Glomerular endothelial cell (primary cell): ENCODE measurements at places on chromosomes 16 and 17.

DNA sequence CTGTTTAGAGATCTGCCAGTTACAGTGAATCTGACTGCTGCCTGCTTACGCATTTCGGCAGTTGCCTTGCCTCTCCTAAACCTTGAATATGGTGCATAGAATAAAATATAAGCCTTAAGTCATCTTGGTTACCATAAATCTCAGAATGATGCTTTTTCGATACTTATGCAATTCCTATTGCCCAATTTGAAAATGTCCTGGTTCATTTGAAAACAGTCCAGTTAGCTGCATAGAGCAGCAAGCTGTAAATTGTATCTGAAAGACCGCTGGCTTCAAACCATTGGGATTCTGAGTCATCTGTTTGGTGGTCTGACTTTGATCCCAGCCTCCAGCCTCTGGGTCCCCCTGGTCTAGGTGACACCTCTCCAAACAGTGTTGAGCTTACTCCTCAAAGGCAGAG, 2.7 kb upstream of the PRKCA start:
- DNase-seq = no peak

DNA sequence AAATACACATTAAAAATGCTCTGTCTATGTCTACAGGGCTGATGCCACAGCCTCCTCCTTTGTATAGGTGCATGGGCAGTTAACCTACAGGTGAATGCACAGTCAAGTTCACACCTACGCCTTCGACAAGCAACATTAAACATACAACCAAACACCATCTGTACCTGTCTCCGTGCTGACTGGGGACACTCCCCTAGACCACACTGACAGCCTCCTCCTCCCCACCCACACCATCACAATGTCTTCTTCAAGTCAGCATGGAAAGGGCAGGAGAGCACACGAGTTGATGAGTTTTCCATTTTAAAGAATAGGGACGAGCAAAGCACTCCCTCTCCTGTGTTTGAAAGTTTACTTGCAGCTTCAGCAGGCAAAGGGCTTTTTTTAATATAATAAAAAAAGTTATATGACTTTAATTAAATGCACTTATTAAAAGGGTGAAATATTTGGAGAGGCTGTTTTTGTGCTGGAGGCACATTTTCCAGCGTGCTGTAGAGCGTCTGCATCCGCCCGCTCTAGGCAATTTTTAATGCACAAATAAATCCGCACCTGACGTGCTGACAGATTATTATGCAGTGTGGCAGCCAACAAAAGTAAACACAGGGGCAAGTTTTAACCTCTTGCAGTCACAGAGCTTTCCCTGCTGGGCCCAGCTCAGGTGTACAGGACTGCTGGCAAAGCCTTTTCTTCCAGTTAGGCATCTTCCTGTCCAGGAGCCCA, 367.9 kb downstream of the SOX9 start:
- DNase-seq = no peak

DNA sequence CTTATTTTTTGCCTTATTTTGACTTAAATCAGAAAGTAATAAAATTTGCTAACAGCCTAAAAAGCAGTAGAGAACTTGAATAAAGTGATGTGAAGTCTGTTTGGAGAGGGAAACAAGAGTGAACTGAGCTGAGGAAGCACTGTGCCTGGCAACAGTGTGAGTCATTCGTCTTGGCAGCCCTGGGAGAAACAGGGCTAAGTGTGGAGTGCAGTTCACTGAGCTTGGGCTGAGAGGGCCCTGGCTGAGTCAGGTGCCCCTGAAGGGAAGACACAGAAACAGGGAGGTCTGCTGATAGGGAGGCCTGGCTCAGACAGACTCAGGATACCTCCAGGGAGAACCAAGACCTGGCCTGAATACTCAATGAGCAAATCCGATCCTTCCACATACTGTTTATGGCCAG, 132.1 kb downstream of the HS3ST4 start:
- no peak for DNase-seq

DNA sequence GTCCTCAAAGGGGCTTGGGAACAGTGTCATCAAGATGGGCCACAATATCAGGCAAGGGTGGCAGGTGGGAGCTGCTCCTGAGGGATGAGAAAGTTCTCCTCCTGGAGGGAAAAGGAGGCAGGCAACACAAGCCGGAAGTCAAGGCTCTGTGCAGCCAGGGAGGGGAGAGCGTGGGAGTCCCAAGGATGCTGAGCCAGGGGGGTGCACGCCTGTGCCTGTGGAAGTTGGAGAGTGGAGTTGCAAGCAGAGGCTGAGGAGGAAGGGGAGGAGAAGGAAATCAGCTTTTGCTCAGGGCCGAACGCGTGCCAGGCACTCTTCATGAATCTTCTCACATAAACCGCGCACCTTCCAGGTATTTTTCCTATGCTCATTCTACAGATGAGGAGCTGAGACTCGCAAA, 7.4 kb upstream of the SLC13A2 start:
- DNase-seq = no peak

DNA sequence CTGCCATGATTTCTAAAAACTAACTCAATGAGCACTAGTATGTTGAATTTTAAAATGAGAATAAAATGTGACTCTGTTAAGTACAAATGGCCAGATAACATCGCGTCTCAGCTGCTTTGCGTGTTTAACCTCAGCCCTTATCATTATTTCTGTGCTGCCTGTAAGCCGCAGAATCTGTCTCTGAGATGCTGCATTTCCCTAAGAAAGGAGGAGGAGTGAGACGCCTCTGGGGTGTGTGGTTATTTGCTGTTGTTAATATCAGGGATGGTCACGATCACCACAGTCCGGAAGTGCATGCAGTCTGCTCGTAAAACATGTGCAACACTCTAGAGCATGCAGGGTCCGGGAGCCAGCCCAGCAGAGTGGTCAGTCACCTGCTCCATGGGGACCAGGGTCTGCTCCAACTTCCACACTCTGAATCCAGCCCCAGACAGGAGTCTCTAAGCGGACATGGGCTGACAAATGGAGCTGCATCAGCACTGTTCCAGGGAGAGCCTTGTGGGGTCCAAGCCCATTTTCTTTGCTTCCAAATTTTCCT, 342.5 kb downstream of the MAF start:
- DNase-seq = no peak

DNA sequence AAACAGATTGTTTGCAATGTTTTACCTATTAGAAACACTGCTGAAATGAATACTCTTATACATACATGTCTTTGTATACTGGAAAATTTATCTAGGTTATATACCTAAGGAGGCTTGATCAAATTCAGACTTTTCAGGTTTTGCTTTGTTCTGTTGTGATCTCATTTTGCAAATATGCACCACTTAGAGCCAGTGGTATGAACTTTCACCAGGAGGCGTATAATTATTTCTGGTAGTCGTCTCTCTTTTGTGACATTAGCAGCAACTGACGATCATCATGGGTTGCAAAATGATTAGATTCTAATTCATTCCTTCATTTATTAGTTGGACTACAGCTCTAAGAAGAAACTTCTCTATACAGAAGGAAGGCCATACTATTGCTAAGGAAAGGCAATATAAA, 26.9 kb downstream of the AP1G1 start:
- no peak for DNase-seq
